ENCODE measurements at places on chromosomes 1 and 21.

GRCh38 chr1:211236633-211237320, 22.4 kb upstream of the RCOR3 start:
- no peak for DNase-seq

DNA sequence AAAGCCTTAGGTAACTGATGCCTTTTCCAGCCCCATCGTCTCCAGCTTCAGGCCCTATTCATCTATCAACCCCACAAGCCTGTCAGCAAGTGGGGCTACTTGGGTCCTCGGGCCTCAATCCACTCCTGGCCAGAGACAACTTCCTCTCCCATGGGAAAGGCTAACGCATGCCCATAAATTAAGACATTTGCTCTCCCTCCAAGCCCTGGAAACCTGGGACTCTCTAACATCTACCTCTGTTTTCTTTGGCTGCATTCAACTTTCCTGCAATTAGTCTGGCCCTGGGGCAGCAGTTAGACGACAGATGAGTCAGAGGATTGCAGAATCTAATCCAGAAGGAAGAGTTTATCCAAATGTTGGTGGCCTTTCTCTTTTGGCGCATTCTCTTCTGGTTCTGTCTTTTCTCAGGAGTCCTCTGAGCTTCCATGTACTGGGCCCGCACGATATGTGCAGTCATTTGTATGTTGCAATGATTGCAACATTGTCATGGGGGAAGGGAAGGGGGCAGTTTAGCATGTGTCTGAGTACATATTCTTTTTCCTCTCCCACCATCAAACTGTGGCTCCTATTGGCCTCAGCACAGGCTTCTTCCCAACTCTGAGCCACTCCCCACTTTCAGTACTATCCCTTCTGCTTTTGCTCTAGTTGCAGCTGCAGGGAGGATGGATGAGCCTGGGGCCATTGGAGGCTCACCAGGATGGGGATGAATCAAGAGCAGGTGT, 54.4 kb downstream of the NAV1 start:
- DNase-seq: peak; percentile 99

DNA sequence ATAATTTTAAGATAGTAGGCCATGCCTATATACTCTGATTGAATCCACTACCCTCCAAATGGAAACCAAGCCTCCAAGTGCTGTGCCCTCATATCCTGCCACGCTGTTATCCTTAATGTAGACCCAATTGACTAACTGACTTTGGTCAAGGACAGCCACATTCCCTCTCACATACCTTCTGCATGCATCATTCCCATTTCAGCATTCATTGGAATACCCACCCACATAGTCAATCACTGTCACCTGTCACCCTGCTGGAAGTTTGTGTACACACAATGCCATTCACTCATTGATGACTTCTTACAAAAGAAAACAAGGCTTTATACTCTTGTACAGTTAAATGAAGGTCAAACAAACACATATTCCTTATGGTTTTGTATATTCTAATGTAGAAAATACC, 221.1 kb upstream of the PBX1 start:
- DNase-seq: no peak

GRCh38 chr1:28885977-28886730, 28.2 kb upstream of the EPB41 start:
- DNase-seq: no peak

DNA sequence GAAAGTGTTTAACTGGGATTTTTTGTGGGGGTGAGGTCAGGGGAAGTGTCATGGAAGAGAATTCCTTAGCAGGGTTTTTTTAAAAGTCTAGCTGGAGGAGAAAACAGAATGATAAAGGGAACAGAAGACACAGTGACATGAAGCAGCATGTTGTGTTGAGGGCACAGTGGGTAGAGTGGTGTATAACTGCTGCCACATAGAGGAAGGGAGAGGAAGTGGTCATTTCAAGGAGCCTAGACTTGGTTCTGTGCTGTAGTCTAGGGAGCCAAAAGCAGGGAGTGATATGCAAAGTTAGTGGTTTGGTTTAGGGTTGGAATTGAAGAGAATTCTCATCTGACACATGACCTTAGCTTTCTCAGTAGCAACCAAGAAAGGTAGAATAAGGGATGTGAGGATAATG, 10.2 kb downstream of the EEIG2 start:
- no peak for DNase-seq

GRCh38 chr1:16101623-16102022, 28.2 kb upstream of the FAM131C start:
- no peak for DNase-seq

DNA sequence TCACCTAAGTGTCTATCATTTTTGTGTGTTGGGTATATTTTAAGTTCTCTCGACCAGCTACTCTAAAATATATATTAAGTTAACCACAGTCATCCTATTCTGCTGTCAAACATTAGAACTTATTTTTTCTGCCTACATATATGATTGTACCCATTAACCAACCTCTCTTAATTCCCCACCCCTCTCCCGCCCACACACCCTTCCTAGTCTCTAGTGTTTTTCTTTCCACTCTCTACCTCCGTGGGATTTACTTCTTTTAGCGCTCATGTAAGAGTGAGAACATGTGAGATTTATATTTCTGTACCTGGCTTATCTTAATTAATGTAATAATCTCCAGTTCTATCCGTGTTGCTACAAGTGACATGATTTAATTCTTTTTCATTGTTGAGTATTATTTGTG, 26.6 kb downstream of the KCNK2 start:
- no peak for DNase-seq

DNA sequence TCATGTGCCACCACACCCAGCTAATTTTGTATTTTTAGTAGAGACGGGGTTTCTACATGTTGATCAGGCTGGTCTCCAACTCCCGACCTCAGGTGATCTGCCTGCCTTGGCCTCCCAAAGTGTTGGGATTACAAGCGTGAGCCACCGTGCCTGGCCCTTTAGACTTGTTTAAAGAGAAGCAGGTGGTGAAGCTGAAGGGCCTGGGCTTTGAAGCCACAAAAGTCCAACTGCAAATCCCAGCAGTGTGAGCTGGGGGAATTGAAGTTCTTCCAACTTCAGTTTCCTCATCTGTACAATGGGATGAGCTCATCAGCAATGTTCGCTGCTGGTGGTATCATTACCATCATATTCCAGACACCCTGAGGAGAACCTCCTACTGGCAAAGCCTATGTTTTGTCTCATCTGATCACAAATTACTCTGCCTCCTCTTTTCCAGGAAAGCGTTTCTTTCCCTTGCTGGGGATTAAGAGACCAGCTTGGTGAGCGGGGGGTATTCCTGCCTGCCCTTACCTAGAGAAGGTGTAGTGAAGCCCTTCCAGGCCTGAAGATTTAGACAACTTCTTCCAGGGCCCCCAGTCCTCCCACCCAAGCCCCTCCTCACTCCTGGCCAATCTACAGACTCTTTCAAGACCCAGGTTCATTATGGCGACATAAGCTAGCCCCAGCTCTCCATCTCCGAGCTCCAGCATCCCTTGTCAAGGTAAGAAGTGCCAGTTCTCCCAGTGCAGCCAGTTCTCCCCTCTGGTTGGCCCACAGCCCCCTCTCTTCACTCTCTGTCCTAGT, 2.4 kb upstream of the SHISA4 start:
- DNase-seq: no peak

- no peak for DNase-seq
These were observed 7.5 kb downstream of the MDM4 start for GRCh38 chr1:204523605-204524215.

Measured in AG09309 (cell line).